ENCODE measurements at places on chromosomes 6 and 20. TPM values are rescaled to one million over a fixed set of nuclear protein-coding genes. Genes with fewer than 3 reads are reported as not detected.

The WASF1 gene
- 7.1 TPM for total RNA-seq

The SUMO4 gene
- 6.5 TPM for total RNA-seq

The SLC17A5 gene
- 24.3 TPM for total RNA-seq

The CD93 gene
- total RNA-seq = 53.8 TPM

The PNLDC1 gene
- total RNA-seq = 0.30 TPM

The PROKR2 gene
- not detected for total RNA-seq
